Posterior cingulate gyrus (tissue), 11 donors: ENCODE measurements at places on chromosomes 11 and 22.
A peak's percentile ranks its signal among the peaks of the same experiment; 100 is the strongest.

DNA sequence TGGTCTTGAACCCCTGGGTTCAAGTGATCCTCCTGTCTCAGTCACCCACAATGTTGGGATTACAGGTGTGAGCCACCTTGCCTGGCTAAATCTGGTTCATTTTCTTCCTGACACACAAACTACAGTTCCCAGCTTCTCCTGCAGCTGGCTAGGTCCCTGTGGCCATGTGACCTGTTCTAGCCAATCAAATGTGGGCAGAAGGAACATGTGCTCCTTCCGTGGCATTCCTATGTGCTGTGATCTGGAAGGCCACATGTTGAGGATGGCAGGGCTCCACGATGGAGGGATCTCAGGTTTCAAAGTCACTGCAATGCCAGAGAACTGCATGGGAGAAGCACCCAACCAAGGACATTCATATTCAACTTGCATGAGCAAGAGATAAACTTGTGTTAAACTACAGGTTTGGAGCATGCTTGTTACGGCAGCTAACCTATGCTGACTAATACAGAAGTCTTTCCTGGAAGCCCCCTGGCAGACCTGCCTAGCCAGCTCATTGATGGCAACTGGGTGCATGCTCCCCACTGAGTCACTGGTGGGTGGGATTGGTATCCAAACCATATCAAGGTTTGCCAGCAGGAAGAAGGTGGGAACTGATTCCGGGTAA is 86.0 kb downstream of the RPS6KA4 start:
- DNase-seq, result no peak

- DNase-seq, result no peak
These were observed 87.2 kb upstream of the GRIK4 start for GRCh38 chr11:120424185-120424969.

DNA sequence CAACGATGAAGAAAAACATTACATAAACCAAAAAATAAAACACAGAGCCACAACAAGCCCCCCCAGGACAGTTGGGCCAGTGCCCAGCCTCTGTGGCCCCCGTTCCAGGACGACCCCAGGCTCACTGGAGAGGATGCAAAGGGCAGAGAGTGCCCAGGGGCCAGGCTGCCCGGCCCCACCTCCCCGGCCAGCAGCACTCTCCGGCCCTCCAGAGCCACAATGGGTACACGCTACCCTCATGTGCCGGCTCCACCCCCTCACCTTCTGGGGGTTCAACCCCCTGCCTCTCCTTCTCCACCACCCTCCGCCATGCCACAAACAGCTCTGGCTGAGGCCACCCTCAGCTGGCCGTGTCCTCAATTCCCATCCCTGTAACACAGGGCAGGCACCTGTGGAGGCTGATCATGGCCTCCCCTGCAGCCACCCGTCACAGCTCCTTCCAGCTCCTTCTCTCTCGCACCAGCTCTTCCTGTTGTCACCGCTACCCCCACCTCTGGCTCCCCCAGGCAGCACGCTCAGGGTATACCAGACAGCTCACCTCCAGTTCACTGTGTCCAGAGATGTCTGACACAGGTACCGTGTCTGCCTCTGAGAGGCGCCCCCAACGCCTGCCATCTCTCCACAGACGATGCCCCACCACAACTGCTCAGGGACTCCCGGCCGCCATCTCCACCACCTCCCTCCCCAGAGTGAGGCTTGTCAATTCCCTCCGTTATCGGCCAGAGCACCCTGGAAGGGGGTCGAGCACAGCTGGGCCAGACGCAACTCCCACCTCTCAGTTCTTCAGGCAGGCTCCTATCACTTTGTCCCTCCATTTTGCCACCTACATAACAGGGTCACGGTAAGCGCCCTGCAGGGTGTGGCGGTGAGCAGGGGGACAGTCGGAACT is 30.8 kb upstream of the MOB2 start:
- DNase-seq, result no peak

GRCh38 chr11:19220903-19221724 is 19.3 kb upstream of the CSRP3 start:
- no peak for DNase-seq

GRCh38 chr11:19258641-19259230 is 18.0 kb upstream of the E2F8 start:
- DNase-seq, result no peak

DNA sequence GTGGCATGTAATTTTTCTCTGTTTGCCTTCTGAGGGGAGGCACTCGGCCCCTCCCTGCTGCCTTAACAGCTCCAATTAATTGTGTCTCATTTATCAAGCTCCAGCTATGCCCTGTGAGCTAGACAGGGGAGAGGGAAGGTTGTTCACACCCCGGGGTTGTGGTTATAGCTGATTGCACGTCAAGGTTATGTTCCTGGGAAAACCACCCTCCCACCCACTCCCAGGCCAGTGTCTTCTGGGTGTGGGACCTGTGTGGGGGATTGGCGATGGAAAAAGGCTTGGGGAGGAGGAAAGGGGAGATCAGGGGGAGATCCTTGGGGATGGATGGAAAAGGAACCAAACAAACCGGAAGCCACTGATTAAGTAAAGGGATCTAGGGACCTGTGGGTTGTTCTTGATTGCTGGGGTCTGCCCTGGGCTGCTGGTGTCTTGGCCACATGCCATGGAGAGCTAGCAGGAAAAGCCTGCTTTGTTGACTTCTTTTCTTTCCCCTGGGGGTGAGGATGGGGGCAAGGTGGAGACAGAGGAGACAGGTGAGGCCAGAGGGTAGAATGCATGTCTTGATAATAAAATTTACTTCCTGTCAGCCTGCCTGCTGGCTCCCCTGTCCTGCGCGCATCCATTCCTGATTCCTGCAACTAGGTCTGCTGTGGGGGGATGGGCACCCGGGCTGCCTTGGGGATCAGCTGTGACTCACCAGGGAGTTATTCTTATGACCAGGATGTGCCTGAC is 13.5 kb upstream of the SORL1-AS1 start:
- DNase-seq, result peak; percentile 97

DNA sequence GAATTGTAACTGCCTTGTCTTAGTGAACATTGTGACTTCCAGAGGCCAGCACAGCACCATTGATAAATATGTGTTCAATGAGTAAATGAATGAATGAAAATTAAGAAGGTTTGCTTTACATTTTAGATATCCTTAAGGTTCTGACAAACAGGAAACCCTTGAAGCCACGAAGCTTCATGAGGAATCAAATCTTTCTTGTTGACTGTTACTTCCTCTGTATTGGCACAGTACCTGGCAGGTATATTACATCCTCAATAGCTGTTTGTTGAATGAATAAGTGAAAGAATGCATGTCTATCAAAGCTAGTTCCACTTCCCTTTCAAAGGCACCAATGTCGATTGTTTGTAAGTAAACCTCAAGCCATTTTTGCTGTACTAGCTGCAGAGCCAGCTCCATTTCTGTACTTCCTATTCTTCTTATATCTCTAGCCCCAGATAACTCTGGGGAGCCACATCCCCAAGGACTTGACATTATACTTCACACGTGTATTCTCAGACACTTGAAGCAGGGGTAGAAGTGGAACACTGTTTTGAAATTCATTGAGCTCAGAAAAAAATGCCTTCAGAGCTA is 140.3 kb upstream of the RAG2 start:
- no peak for DNase-seq

GRCh38 chr11:86174101-86175046 is 70.2 kb upstream of the EED start:
- no peak for DNase-seq

DNA sequence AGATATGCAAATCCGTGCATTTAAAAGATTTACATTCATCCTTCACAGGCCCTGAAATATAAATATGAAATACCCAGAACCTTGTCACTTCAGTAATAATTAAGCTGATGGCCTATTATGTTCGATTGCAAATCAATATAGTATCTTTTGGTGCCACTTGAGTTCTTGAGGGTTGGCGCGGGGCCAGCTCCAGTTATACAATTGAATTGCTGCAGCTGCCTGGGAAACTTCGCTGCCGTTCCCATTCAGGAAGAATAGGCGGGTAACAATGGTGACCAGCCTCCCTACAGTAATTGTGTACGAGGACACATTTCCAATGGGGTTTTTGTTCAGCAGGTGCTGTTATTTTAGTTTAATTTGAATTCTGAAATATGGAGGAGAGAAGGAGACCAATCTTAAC is 451.2 kb downstream of the INSC start:
- DNase-seq, result no peak

DNA sequence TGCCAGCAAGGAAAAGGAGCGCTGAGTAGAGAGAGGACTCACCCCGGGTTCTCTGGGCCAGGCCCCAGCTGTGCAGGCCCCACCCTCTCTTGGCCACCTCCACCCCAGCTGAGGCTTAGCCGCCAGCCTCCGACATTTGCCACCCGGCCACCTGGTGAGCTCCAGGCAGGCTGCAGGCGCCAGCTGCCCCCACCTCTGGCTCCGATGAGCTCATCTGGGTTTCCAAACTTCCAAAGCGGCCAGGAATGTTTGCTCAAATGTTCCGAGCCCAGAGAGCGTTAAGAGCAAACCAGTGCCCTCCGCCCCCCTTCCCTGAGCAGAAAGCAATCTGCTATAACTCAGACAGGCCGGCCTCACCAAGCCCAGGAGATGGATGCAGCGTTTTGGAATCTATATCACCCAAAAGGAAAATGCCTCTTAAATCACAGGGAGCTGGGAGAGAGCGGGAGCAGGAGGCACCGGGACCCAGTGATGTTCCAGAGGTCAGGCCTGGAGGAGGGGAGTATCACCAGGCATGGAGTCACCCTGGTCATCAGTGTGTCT is 9.1 kb upstream of the MN1 start:
- DNase-seq, result no peak

DNA sequence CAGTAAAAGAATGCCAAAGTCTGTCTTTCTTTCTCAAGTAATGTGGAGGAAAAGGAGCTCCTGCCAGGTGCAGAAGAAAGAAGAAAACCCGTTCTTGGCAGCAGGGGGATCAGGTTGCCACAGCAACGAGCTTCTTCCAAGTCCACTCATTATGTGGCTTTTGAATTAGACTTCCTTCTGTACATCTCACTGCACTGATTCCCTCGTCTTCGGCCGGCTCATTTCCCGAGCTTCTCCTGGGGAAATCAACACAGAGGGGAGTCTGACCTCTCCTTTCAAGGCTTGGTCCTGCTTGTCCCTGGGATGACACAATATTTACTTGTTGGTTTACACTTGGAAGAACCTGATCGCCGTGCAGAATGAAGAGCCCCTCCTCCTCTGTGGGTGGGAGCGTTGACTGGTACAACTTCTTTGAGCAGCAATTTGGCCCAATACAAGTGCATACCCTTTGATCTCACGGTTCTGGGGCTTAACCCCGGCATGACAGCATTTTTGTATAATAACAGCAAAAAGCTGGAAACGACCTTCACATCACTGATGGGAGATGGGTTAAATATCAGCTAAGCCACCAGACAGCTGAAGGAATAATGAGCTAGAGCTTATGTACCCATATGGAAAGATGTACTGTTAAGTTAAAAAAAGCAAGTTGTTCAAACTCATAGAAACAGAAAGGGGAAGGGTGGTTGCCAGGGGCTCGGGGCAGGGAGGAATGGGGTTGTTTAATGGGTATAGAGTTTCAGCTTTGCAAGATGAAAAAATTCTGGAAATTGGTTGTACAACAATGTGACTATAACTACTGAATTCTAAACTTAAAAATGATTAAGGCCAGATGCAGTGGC is 35.4 kb downstream of the MCHR1 start:
- peak; percentile 78 for DNase-seq

DNA sequence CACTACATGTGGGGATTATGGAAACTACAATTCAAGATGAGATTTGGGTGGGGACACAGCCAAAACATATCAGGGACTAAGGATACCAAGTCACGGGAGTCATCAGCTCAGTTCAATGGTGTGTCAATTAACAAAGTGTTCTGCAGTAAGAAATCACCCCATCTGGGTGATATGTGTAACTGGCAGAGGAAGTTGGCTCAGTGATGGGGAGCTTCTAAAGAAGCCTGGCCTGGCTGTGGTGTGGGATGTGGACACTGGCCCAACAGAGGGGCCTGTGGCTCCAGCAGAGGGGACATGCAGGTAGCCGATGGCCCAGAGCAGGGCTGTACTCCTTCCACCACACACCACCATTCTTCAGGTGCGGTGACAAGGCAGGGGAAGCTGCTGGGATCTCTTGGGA is 31.6 kb downstream of the RPS6KA4 start:
- no peak for DNase-seq

DNA sequence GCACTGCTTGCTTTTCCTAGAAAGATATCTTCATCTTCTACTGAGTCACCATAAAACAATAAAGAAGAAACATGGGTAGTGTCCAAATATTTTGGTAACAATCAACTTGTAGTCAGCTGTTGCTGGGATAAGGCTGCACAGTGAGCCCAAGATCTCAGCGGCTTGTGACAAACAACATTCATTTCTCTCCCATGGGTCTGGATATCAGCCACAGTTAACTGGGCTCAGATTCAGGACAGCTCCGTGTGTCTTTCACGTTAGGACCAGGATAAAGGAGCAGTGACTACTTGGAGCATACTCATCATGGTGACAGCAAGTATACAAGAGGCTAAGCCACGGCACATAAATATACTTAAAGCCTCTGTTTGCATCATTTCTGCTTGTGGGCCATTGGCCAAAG is 27.9 kb upstream of the GRK3 start:
- DNase-seq, result no peak

GRCh38 chr11:101048479-101048878 is 81.1 kb downstream of the PGR start:
- DNase-seq, result no peak

DNA sequence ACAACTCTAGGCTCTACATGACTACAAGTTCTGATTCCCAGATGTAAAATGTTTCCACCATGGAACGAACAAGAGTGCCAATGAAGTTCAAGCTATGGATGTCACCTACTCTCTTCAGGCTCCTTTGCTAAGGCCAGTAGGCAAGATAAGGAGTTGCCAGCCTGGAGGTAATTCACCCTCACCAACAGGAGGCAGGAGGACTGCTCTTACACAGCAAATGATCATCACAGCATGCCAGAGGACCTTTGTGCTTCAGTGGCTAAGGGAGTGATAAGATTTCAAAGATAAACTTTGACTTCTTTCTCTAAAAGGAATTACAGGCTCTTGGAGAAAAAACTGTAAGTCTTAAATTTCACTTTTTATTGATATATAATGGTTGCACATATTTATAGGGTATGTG is 54.1 kb upstream of the SLC36A4 start:
- DNase-seq, result no peak

DNA sequence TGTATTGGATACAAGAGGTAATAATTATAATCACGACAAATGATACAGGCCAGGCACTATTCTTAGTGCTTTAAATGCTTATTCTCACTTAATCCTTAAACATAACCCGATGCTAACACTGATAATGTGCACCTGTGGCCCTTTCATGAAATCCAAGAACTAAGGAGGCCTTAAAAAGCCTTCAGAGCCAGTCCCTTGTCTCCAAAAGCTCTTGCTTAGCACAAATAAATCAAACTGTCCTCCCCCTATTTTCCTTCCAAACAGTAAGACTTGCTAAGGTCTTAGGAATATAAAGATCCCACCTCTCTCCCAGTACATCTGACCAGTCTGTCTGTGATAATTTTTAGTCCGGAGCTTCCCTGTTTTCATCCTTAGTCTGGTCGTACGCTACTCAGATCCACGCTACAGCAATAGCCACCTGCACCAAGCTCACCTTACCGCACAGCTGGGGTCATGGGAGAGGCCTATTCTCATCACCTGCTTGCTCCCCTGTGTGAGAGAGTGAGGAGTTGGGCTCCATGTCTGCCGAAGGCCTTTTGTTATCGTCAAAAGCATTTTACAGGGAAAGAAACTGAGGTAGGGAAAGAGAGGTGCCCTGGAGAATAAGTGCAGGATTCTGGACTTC is 16.9 kb downstream of the FXYD6 start:
- no peak for DNase-seq

- DNase-seq, result no peak
These were observed 33.0 kb upstream of the PITPNB start for GRCh38 chr22:27952091-27952490.
